ENCODE measurements at places on chromosomes 1 and 21. TPM values are rescaled to one million over a fixed set of nuclear protein-coding genes. Genes with fewer than 3 reads are reported as not detected.

Gene RCSD1
- 0.08 TPM for total RNA-seq

Gene PDZK1IP1
- 7.7 TPM for total RNA-seq

Gene TTC39A
- 1.6 TPM for total RNA-seq

Gene CA6
- total RNA-seq: not detected

Gene NFIA
- total RNA-seq: 4.1 TPM

Gene SPATA21
- 0.06 TPM for total RNA-seq

Gene RAVER2
- total RNA-seq: 5.1 TPM

Gene KCNE2
- not detected for total RNA-seq

Gene TMEM79
- 5.5 TPM for total RNA-seq
